ENCODE measurements at places on chromosomes 2 and 18.

- no peak for DNase-seq
These were observed 6.6 kb downstream of the DLX2 start for GRCh38 chr2:172095905-172096625.

DNA sequence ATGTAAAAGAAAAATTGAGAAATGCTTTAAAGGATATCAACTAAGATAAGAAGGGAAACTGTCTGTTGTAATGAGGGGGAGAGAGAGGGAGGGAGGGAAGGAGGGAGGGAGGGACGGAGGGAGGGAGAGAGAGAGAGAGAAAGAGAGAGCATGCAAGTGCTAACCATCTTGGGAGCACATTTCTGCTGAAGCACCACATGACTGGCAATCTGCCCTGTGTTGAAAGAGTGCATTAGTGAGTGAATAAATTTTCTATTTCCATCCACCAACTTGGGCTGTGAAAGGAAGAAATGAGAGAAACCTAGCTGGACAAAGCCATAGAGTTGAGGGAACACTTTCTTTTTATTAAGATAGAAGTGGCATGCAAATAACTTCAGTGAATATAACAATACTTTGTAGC lies 110.7 kb downstream of the TMX3 start:
- DNase-seq: no peak

GRCh38 chr2:45132551-45132950 lies 123.3 kb upstream of the SIX2 start:
- DNase-seq: no peak

DNA sequence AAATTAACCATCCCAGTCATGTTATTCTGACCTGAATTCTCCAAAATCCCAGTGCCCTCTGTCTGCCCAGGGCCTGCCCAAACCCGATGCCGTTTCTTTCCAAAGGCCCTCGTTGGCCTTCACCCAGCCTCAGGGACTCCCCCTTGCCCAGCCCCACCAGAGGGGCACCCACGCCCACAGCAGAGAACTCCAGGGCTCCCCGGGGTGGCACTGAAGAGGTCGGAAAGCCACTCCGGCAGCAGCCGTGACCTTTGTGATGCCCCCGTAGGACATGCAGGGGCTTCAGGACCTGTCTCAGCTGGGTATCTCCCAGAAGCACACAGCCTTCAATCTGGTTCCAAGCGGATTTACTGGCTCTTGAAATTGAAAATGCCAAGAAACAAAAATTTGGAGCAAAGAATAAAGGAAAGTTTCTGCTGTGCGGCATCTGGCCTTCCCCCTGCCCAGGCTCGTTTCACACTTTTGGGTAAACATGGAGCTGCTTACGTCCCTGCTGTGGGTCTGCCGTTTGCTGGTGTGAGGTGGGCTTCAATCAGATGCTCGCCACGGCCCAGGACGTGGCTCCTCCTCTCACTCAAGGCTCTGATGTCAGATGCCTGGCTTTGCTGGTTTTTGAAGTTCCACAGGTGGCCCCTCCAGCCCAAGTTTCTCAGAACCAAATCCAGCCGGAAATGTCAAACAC lies 101.3 kb downstream of the TPO start:
- no peak for DNase-seq

GRCh38 chr18:37019157-37019827 lies 190.4 kb downstream of the KIAA1328 start:
- DNase-seq: no peak

- DNase-seq: no peak
These were observed 26.6 kb upstream of the GBX2 start for GRCh38 chr2:236194786-236195185.

DNA sequence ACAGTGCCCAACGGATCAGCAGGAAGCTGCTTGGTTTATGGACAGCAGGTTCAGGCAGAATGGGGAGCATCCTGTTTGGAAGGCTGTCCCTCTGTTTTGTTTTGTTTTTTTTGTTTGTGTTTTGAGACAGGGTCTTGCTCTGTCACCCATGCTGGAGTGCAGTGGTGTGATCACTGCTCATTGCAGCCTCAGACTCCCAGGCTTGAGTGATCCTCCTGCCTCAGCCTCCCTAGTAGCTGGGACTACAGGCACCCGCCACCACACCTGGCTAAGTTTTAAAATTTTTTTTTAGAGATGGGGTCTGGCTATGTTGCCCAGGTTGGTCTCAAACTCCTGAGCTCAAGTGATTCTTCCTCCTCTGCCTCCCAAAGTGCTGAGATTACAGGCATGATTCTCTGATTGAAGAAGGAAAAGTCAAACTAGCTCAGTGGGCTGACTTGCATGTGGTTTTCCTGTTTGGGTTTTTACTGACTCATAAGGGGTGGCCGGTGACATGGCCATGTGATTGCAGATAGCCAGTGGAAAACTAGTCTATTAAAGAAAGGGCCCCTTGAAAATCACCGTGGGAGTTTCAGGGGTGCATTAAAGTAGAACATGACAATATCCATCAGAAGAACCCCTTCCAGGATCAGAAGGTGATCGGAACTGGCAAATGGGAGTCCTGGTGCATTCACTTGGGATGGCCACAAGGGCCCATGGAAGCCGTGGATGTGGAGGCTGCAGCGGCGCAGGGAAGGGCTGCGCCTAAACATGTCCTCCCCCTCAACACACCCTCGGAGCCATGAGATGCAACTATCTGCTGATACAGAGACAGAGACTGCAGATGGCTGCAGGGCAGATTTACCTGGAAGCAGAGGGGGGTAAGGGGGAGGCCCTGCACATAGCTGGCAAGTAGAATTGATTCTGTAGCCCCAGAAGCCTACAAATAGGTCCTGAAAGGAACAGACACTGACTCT lies 26.5 kb downstream of the AQP12B start:
- no peak for DNase-seq

GRCh38 chr18:9973470-9973869 lies 59.7 kb downstream of the VAPA start:
- no peak for DNase-seq

- DNase-seq: no peak
These were observed 83.3 kb downstream of the ICOS start for GRCh38 chr2:204019572-204020501.

- DNase-seq: no peak
These were observed 5.1 kb upstream of the SPATA3 start for GRCh38 chr2:230990899-230991150.

GRCh38 chr2:25229279-25230197 lies 61.2 kb upstream of the POMC start:
- no peak for DNase-seq

GRCh38 chr2:189519631-189520387 lies 60.8 kb downstream of the SLC40A1 start:
- DNase-seq: no peak

DNA sequence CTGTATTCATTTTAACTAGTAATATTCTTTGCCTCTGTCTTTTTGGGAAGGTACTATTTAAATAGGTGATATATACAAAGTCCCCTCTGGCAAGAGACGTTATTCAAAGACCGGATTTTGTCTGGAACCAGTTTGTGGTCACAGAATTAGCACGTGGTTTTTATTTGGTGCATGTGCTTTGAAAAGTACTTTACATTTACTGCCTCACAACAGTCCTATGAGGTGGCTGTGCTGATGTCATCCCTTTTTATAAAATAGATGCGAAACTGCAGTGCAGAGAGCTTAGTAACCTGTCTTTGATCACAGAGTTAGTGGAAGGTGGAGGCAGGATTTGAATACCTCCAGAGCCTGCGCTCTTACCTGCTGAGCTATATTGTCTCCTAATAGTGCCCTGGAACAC lies 4.0 kb downstream of the LPIN1 start:
- peak; percentile 65 for DNase-seq

All from effector CD4-positive, alpha-beta T cell (primary cell).